Muscle of back (tissue), 13 donors: ENCODE measurements at places on chromosomes 1 and 21. TPM values are rescaled to one million over a fixed set of nuclear protein-coding genes. Genes with fewer than 3 reads are reported as not detected.

The IGSF21 gene
- 0.59 TPM for polyA plus RNA-seq

The VWA5B1 gene
- 0.22 TPM for polyA plus RNA-seq

The OR2T11 gene
- polyA plus RNA-seq: not detected

DNA sequence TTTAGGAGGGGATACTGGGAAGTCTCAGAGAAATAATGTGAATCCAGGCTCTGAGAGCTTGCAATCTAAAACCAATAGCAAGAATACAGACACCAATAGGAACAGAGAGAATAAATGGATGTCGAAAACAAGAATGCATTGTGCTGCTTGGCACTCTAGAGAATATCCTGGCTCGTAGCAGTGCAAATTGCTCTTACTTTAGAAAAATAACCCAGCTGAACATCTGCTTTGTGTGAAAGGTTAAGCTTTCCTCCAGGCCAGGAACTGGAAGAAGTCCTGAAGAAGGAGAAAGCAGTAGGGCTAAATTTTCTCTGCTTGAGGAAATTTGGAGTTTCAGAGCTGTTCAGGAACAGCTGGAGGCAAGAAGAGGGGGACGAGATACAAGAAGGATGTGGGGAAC is 382.3 kb downstream of the HHIPL2 start:
- DNase-seq: peak; percentile 89
